ENCODE measurements at places on chromosomes 5 and 9. TPM values are rescaled to one million over a fixed set of nuclear protein-coding genes. Genes with fewer than 3 reads are reported as not detected.

The FAM221B gene
- polyA plus RNA-seq, result 0.05 TPM

The PCDHB12 gene
- not detected for polyA plus RNA-seq

The DNM1 gene
- 0.56 TPM for polyA plus RNA-seq

The SVEP1 gene
- not detected for polyA plus RNA-seq

The GRXCR2 gene
- polyA plus RNA-seq, result not detected

The SLC6A3 gene
- not detected for polyA plus RNA-seq

The FUT7 gene
- 10.5 TPM for polyA plus RNA-seq

The LCN10 gene
- polyA plus RNA-seq, result not detected

The ADAMTSL2 gene
- polyA plus RNA-seq, result not detected

The NR4A3 gene
- 0.88 TPM for polyA plus RNA-seq

DNA sequence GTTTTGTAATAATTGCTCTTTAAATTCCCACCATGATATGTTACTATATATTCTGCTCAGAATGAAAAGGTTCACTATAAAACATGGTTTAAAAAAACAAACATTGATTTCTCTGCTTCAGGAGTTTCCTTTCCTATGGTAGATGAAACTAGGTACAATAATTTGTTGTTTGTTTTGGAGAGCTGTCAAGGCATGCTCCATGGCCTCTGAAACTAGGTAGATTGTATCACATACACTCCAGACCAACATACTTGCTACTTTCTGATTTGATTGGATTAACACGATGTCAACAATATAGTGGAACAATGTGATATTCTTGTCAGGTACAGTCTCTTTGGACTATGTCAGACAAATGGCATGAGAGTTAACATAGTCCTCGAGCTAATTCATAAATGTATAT lies 452.7 kb upstream of the CDH9 start:
- DNase-seq, result no peak

DNA sequence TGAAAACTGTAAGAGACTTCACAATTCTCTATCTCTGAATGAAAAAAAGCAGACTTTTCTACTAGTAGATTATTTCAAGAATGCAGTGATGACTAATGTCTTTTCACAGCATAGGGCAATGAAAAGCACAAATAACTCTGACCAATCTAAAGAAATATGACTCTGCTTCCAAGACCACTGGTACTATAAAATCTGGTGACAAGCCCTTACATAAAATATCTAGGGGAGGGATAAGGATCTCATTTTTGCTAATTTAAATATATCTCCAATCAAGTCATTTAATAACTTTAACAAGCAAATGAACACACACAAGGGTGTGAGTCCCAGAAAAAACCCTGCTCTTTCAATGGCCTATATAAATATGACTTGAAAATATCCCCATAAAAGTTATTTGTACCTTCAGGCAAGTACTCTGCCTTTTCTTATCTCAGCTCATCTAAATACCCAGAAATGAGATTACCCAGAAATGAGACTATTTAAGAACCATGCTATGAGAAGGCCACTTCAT lies 105.2 kb downstream of the GNAQ start:
- no peak for DNase-seq

DNA sequence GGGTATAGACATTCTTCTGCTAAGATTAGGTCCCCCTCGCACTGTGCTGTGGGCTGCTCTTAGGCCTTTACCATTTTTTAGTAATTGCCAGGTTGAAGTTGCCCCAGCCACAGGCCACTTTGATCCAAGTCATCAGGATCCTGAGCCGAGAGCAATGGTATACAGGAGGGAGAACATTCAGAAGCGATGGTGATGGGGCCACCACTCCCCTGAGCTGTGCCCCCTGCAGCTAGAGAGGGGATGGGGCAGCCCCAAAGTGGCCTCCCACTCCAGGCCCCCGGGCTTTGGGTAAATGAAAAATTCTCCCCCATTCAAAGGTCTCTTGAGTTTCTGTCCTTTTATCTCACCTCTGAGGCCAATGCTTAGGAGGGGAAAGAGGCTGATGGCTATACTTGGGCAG lies 59.4 kb downstream of the MACROH2A1 start:
- DNase-seq, result no peak

DNA sequence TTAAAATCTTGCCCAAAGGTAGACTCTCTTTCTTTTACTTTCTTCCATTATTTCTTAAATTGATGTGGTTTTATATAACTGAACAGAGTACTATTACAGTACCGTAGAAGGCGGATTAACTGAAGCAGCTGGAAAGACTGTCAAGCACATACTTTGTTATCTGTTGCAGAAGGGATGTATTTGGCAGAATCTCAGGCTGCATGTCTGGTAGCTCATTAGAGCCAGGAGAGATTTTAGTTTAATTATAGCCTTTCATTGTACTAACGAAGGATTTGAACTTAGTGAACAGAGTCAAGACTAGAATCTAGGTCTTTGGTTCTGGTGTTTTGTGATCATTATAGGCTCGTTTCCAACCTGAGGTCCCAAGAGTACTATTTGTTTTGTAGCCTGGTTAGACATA lies 20.6 kb downstream of the ZNF354C start:
- no peak for DNase-seq

GRCh38 chr5:11164531-11165294 lies 403.7 kb upstream of the DAP start:
- DNase-seq, result no peak

DNA sequence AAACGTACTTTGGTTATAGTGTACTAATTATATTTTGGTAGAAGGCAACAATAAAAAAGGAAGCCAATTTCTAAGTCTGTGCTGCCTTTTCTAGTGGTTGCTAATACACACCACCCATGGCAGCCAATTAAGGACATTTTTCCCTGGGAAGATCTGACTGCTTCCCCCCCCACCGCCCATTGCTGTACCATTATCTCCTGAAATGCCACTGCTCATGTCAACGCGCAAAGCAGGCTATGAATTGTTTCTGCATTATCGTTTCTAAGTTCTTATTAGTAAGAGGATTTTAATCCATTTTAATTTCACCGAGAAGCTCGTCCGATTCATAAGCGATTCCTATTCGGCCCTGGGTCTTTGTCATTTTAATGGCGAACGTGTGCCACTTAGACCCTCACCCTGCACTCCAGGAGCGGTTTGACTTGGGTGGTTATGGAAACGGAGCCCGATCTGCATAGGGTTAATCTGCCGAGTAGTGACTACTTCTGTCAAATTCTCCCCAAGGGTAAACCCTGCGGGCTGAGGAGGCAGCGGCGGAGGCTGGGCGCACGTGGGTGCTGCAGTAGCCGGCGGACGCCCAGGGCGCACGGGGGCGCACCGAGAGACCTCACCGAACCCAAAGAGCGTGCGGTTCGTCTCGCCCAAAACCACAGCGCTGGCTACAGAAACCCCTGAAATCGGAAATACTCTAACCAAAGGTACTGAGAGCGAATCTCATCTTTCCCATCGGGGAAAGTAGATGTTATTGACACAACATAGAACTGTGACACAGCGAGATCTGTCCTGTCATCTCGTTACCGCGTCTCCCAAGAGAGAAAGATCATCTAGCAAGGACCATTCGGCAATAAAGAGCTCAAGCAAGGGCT lies 55.8 kb upstream of the SHC3 start:
- no peak for DNase-seq

DNA sequence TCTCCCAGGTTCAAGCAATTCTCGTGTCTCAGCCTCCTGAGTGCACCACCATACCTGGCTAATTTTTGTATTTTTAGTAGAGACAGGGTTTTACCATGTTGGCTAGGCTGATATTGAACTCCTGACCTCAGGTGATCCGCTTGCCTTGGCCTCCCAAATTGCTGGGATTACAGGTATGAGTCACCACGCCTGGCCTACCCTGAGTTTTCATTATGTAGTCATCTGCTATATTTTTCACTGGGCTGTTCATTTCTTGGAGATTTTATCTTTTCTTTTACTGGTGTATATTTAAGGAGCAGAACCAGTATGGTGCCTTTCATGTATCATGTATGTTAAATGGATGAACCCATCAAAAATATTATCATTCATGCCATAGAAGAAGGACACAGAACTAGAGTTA lies 377.0 kb upstream of the ACTBL2 start:
- DNase-seq, result no peak

- no peak for DNase-seq
These were observed 40.7 kb upstream of the ZNF300 start for GRCh38 chr5:150945486-150945885.

GRCh38 chr9:28999806-29000205 lies 1426.5 kb upstream of the C9orf72 start:
- no peak for DNase-seq

DNA sequence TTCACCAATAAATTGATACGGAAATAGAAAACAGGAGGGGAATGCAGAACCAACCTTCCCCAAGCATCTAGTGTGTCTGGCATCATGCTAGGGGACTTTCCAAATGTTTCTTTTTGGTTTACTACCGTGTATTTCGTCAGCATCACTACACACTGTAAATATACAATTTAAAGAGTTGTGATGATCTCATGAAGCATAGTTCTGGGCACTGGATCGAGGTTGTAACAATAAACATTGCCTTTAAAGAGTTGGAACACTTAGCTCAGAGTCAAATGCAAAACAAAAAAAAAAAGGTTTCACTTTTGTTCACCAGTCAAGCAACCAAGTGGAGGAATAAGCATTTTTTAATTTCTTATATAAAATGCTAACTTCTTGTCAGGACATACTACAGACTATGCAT lies 2.9 kb upstream of the SCAI start:
- no peak for DNase-seq

DNA sequence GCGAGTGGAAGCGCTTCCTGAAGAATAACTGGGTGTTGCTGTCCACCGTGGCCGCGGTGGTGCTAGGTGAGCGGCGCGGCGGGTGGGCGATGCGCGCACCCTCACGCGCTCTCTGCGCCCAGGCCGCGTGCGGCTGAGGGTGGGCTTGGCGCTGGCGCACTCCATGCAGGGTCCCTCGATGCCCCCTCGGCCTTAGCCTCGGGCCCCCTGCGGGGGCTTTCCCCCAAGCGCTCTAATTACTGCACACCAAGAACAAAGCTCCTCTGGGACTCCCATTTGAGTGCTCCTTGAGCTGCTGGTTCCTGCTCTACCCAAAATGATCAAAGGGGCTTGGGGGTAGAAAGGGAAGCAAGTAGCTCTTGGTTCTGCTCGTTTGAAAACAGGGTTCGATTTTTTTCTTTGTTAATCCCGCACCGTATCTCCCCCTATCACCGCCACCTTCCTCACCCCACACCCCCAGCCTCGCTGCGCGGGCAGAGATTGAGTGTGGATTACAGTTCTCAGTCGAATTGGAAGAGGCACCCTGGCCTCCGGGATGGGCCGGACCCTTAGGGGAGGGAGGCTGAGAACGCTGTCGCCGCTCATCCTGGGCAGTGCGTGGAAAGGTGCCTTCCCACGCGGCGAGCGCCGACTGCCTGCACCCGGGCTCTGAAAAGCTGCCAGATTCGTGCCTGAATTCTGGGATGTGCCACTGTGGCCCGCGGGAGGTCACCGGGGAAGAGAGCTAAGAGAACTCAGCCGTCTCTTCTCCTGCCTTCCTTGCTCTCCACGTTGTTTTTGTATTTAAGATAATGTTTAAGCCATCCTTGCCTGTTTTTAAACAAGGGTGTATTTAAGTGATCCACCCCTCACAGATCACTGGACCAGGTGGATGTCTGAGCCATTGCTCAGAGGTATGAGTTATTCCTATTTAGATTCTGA lies 697 bp downstream of the SLC1A1 start:
- DNase-seq, result no peak

- no peak for DNase-seq
These were observed 53.8 kb downstream of the KCNV2 start for GRCh38 chr9:2771087-2771486.

DNA sequence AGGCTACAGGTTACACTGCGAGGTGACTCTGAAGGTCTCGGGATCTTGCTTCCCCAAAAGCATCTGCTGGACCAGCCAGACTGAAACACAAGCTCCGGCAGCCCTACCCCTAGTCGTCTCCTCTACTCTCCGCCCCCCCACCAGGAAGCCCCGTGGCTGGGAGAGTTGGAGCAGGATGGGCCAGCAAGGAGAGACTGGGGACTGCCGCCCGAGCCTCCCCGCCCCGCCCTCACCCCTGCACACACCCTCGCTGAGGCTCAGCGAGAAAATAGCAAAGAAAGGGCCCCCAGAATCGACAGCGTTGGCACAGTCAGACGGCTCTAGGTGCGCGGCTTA lies 1.3 kb downstream of the TRIM7 start:
- peak; percentile 33 for DNase-seq

DNA sequence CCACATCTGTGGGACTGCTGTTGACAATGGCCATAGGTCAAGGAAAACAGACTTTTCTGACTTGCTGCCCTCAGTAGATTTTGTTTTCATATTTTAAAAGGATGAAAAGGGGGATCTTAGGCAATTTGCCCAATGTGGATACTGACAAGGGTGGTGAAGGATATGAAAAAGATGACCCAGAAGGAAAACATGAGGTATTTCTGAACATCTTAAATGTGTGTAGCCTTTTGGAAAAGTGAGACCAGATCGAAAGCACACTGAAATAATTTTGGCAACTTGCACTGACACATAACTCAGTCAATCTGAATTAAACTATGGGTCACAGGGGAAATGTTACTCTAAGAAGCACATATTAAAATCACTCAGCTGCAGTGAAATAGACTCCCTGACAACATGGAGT lies 1793.0 kb upstream of the ACO1 start:
- DNase-seq, result no peak

- DNase-seq, result no peak
These were observed 25.3 kb upstream of the CXCL14 start for GRCh38 chr5:135604056-135604455.

- DNase-seq, result peak; percentile 41
These were observed 69.5 kb upstream of the HAND1 start for GRCh38 chr5:154547551-154547950.

- no peak for DNase-seq
These were observed 22.0 kb downstream of the THBS4 start for GRCh38 chr5:80057099-80057498.

- DNase-seq, result no peak
These were observed 1.2 kb upstream of the DMRT1 start for GRCh38 chr9:840343-840742.

GRCh38 chr9:81798606-81799005 lies 109.3 kb upstream of the TLE1 start:
- no peak for DNase-seq

DNA sequence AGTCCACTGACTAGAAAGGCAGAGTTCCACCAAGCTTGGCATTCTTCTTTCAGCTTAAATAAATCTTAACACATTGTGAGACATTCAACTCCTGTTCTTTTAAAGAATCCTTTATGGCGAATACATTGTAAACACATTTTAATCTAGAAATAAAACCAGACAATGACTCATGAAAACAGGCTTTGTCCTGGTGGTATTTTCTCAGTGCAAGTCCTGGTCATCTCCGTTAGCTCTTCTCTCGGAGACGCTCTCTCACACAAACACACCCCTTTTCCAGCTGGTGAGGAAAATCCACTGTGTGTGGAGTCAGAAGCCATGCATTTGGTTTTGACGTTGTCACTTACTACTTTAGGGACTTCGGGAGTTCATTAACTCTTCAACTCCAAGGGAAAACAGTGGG lies 140.4 kb downstream of the AUH start:
- DNase-seq, result no peak
